ENCODE measurements at places on chromosomes 12 and 14.
A peak's percentile ranks its signal among the peaks of the same experiment; 100 is the strongest.

GRCh38 chr12:99658671-99659349 is 11.3 kb downstream of the GARIN6 start:
- no peak for DNase-seq

DNA sequence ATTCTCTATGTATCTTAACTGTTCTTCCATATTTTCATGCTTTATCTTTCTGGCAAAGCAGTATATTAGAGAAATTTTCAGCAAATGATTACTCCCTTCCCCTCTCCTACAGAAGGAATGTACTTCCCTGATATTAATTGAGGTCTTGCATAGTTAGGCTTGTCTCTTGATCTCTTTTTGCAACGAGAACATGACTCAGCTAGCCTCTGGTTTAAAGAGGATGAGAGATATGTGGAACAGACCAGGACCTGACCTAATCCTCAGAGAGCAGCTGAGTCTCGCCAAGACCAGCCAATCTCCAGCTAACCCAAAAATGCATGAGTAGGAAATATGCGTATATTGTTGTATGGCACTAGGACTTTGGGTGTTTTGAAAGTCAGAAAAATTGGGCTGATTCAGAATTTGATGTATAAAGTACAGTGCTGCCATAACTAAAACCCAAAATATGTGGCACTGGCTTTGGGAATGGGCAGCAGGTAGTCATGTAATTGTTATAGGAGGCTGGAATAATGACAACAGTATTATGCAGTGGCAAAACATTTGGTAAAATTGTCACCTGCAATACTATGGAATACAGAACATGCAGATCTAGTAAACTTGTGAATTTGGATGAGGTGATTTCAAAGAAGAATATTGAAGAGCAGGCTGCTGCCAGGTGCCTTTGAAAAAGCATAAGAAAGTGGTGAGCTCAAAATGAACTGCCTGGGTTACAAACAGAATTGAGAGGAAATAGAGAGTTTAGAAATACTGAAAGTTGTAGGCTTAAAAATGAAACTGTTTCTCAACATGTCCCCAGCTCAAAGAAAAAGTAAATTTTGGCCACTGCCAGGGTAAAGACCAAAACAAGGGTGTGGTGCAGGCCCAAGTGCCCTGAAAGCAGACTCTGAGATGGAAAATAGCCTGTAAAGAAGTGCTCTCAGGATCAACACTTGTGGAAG is 9.3 kb upstream of the USP15 start:
- DNase-seq, result peak; percentile 53

DNA sequence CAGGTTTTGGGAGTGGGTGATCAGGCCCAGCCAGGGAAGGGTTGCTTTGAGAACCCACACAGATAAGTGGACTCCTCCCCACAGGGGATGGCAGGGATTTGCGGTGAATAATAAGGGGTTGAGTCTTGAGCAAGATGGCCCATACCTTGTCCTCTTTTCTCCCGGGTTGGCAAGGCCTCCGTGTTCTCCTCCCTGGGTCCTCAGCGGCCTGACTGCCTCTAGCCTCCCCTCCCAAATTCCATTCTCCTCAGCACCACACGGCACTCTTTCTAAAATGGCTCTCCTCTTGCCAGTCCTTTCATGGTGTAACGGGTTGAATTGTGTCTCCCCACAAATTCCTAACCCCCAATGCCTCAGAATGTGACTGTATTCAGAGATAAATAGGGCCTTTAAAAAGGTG is 70.0 kb downstream of the CHST11 start:
- DNase-seq, result no peak

- no peak for DNase-seq
These were observed 8.5 kb downstream of the C1S start for GRCh38 chr12:7068994-7069346.

GRCh38 chr12:98817742-98818141 is 172.7 kb downstream of the APAF1 start:
- no peak for DNase-seq

DNA sequence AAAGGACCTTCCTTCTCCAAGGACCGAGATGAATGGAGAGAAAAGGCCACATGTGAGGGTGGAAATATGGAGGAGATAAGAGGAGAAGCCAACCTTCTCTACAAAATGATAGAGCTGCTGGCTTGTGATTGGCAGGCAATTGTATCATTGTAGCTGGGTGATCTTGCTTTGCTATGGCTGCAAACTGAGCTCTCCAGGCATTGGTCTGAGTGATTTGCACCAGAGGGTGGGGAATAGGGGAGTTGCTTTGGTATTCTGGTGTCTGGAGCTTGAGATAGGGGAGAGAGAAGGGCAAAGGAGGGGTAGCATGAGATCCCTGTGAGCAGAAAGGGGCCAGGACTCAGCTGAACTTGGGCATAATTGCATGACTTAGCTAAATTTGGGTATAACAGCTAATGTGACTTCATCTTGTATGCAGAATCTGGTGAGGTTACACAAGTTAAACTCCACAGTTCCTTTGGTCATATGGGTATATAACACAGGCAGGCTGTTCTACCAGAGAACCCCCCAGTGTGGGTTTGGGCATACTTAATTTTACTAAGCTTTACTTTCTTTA is 72.0 kb downstream of the FOS start:
- DNase-seq, result no peak

- no peak for DNase-seq
These were observed 646.7 kb upstream of the FOXG1 start for GRCh38 chr14:28119849-28120248.

- DNase-seq, result no peak
These were observed 163.3 kb downstream of the TMEM121 start for GRCh38 chr14:105689722-105690121.

DNA sequence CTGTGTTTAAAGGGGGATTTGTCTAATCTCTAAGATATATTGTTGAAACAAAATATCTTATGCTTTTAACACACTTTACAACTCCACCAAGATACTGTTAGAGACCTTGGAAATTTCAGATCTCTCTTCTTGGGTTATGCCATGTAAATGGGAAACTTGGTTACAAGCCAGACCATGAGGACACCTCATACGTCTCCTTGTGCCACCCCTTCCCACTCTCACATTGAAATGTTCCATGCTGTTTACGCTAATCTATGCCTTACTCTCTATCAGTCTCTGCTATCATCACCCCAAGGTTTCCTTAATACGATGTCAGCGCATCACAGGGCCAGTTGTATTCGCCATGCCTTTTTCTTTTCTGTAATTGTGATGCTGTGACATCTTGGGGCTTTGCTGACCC is 13.4 kb upstream of the DEGS2 start:
- no peak for DNase-seq

GRCh38 chr12:3281588-3282383 is 204.6 kb downstream of the TSPAN9 start:
- no peak for DNase-seq

DNA sequence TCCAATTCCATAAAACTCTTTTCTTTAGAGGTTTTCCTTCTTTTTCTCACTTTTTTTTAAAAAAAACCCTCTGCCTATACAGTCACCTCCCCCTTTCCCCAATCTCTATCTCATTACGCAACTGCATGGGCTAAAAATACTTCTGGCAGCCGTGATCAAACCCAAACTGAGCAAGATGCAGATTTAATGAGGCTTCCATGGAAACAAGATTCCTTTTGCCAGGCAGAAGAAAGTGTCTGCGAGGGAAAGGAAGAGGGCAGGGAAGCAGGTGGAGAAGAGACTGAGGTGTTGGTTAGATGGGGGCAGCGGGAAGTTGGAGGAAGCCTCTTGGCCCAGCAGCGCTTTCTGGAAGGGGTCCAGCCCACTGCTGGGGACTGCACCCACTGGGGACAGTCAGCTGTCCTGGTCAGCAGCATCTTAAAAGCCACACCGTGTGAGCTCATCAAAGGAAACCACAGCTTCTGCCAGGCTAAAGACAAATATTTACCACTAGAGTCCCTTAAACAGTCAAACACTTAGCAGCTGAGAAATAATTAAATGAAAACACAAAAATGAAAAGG is 90.4 kb downstream of the SLC8A3 start:
- DNase-seq, result peak; percentile 2

DNA sequence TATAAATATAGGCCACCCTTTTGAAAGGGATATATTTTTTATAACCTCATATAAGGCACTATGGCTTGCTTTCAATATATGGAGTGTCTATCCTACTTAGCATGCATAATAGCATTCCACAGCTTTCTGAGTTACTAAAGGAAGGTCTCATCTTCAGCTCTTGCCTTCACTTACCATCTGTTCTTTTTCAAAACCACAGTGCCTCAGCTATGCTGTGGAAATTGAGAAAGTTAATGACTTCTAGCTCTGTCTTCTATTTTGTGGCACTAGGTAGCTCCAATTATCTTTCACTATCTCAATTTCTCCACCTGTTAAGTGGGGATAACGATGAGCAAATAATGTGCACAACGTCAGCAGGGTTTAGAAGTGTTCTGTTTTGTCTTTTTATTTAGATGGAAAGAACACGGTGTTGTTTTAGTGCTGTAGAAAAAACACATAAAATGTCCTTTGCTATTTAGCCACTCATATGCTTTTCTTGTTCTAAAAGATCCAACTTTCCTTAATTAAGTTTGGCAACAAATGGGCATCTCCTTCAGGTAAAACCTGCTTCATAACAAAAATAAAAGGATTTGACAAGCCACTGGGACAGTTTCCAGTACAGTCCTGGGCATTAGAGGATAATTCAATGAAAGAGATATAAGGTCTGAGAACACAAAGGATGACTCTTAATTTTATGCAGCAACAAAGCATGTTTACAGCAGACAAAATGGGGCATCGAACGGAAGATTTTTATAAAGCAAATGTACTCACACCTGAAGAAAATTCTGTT is 462.0 kb upstream of the SYT1 start:
- DNase-seq, result peak; percentile 45

DNA sequence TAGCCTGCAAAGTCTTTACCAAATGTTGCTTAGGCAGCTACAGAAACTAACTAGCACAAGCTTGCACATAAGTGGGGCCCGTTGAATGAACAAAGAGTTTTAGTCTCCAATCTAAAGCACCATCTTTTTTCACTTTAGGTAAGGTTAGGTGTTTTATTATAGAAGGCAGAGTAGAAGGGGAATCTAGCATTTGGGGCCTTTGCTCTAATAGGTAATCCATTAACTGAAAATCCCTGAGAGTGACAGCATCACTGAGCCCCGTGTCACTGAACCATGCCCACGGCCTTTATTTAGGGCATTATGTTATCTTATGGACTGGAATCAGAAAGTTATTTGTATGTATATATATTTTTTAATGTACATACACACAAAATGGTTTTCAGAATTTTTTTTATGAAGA is 25.1 kb downstream of the CPNE8 start:
- no peak for DNase-seq

- no peak for DNase-seq
These were observed 13.2 kb downstream of the AQP6 start for GRCh38 chr12:49985981-49986380.

DNA sequence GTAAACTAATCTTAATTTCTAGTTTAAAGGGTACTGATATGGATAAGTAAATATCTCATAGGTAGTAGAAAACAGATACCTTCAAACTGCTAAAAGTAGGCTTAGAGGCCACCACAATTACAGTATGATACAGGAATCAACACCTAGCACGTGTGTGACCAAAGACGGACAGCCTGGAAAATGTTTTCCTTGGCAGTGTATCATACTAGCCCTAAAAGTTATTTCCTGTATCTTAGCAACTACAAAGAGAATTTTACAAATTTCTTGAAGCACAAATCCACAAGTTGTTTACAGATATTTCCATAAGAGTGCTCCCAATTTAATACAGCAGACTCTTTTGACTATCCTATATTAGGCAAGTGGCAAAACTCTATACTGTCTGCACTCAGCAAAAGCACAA is 106.0 kb downstream of the ITPR2 start:
- no peak for DNase-seq

DNA sequence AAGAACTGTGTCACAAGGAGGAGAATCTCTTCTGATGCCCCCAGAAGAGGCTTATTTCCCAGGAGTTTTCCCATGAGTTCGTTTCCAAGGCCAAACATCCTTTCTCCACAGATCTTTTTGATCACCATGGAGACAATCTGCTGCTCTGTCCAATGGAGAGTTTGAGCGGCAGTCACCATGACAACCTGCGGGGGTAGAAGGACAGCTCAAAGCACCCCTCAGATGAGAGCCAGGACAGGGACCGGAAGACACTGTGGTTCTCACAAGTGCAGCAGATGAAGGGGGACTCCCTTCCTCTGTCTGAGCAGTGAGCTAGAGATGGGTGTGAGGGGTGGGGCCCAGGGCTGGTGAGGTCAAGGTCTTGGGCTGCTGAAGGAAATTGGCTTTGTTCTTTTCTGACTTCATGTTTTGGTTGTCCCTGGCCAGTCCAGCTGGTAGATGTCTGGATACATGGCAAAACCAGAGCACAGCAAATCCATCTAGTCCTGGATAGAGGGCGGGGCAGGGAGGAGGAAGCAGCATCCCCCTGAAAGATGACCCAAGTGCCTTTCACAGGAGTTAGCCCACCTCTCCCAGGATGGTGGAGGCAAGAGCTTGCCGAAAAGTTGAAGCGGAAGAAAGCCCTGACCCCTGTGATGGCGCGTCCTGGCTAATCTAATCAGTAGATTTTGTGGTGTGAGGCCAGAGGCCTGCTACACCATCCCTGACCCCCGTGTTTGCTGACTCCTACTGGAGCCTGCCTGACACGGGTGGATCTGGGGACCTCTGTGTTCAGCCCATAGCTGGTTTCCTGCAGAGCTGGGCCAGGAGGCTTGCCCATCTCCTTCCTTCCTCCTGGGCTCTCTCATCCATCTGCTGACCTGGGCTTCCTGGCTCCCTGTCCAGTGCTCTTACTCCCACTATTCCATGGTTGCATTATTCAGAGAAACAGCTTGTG is 24.4 kb downstream of the DHRS2 start:
- DNase-seq, result no peak

DNA sequence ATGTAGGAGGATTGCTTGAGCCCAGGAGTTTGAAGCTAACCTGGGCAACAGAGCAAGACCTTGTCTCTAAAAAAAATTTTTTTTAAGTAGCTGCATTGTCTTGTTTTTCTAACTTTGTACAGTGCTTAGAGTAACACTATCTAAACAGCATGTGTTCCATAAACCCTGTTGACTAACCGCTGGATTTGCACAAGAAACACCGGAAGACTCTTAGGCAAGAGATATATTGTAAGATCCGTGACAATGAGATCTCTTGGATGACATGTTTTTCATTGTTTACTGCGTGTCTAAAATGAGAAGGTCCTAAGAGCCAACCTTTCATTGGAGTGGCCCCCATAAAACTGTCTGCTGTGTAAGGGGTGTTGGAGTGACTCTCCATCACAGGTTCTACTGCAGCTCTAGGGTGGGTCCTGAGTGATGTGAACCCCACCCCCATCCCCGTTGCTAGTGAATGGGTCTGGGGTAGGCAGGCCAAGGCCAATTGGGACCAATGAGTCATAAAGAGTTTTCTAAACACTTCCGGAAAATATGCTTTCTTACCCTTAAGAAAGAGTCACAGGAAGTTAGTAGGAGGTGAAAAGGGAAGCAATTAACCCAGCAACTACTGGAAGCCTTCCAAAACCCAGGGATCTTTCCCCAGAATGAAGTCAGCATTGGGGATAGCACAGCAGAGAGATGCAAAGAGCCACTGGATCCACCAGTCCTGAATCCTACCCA is 24.3 kb upstream of the PCNX1 start:
- DNase-seq, result peak; percentile 77
